ENCODE measurements at places on chromosomes 7 and 10. TPM values are rescaled to one million over a fixed set of nuclear protein-coding genes. Genes with fewer than 3 reads are reported as not detected.

TMEM178B gene
- total RNA-seq, result 2.8 TPM

SEMA3E gene
- total RNA-seq, result not detected

MSS51 gene
- 4.0 TPM for total RNA-seq

IL6 gene
- total RNA-seq, result not detected

DNAJC12 gene
- 182 TPM for total RNA-seq

DNA sequence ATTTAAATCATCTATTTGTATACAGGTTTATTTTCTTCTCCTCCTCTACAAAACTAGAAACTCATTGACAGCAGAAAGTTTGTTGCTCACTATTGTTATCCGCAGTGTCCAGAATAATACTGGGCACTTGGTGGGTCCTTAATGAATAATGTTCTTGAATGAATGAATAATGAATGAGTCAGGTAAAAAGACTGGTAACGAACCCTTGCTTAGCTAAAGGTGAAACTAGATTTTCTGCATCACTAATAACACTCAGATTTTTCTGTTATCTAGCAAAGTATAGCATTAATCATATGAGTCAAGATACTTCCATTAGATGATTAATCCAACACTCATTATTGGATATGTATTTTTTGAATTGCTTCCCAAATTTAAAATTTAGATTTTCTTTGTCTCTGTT is 953.2 kb downstream of the SORCS3 start:
- DNase-seq, result no peak

DNA sequence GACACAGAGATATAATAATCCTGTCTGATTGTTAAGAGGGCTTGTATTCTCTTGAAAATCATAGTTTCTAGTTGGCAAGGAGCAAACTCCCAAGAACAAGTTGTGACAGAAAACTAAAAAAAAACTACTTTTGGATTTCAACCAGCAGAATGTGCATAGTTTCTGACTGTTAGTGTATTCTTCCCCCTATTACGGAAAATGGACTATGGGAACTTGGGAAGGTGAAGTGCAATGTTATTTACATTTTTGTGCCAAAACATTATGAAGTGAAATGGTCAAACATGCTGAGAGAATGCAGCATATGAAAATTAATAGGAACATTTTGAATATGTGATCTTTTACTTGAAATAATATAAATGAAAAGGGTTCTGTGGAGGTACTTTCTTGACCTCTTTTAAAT is 660.8 kb downstream of the SUGCT start:
- no peak for DNase-seq

- DNase-seq, result no peak
These were observed 89.8 kb downstream of the MRPL32 start for GRCh38 chr7:43022008-43022407.

GRCh38 chr7:40538281-40538680 is 403.5 kb downstream of the SUGCT start:
- no peak for DNase-seq

DNA sequence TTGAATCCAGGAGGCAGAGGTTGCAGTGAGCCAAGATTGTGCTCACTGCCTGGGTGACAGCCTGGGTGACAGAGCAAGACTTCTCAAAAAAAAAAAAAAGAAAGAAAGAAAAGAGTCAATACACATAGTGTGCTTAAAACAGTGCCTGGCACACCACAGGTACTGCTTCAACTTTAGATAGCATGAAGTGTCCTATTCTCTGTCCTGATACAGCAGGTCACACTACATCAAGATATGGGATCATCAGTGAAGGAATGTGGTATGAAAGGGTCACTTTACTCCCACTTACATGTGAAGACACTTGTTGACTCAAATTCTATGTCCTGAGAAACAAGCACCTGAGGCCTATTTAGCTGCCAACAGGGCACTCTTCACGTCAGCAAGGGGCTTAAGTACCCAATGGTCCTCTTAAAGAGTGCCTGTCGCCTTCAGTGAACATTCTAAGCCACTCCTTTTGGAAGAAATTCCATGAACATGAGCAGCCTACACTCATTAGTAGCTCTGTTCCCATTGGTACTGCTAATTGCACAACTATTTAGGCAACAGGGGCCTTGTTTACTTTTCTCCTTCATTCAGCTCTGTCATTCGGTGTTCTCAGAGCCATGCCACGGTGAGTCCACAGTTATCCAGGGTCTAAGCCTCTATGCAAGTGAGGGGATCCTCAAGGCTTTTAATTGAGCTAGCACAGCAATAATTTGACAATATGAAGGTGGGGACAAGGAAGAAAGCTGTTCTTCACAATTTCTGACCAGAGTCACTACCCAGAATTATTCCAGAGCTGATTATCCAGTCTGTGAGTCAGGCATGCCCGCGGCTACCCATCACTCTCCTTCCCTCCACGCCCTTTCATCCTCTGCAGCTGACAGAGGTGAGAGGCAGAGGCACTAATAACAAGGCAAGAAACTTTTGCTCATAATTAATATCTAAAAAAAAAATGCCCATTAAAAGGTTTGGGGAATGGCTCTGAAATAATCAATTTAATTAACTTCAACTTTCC is 56.6 kb upstream of the PTN start:
- no peak for DNase-seq

- DNase-seq, result no peak
These were observed 204.1 kb downstream of the PHF14 start for GRCh38 chr7:11177793-11178192.

Measured in A673 (cell line).